NCI-H526 treated with DMSO at 0.1 percent for 48 hours (cell line): ENCODE measurements at places on chromosomes 6 and 20.

GRCh38 chr6:83083476-83083875 lies 16.0 kb downstream of the DOP1A start:
- no peak for DNase-seq

DNA sequence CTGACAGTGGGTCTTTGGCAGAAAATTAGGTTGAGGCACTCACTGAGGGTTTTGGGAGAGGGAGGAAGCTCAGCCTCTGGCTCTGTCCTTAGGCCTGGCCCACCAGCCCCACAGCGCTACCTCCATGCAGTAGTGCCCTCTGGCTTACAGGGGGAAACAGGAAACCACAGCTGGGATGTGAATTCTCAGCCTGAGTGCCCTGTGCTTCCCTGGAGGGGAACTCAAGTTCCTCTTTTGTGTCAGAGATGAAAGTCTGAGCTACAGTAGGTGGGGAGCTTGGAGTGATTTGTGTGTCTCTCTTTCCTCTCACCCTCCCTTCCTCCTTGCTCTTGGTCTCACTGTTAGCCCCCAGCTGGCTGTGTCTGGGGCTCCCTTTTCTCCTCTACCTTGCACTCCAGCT lies 48.2 kb upstream of the BLCAP start:
- no peak for DNase-seq

DNA sequence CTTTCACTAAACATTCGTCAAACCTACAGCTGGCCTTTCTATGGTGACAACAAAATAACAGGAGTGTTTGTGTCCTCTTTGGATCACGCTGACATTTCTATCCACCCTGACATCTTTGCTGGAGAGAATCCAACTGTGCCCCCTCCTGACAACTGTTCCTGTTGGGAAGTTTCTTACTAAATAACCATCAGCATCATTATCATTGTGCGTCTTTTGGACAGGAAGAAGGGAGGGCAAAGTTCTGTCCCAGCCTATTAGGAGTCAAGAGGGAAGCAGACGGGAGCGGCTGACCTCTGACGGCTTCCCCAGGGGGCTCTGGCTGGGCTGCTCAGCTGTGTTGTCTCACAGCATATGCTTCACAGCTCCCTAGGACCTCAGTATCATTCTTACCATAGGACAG lies 195.9 kb upstream of the SULF2 start:
- DNase-seq = no peak

DNA sequence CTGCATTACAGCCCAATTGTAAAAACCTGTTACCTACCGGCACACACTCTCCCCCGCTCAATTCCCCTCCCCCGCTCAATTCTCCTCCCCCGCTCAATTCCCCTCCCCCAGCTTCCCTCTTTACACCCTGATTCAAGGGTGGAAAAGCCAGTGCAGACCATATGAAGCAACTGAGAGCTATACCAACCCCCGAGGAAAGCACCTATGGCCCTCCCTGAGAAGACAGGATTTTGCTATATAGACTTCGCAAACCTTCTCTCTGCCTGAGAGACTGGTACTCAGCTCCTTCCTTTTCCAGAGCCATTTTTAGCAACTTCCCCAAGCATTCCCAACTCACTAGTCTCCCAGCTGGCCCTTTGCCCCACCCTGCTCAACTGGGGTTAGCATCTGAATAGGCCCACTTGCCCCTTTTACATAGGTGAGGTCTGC lies 7.6 kb downstream of the GNAS-AS1 start:
- no peak for DNase-seq

DNA sequence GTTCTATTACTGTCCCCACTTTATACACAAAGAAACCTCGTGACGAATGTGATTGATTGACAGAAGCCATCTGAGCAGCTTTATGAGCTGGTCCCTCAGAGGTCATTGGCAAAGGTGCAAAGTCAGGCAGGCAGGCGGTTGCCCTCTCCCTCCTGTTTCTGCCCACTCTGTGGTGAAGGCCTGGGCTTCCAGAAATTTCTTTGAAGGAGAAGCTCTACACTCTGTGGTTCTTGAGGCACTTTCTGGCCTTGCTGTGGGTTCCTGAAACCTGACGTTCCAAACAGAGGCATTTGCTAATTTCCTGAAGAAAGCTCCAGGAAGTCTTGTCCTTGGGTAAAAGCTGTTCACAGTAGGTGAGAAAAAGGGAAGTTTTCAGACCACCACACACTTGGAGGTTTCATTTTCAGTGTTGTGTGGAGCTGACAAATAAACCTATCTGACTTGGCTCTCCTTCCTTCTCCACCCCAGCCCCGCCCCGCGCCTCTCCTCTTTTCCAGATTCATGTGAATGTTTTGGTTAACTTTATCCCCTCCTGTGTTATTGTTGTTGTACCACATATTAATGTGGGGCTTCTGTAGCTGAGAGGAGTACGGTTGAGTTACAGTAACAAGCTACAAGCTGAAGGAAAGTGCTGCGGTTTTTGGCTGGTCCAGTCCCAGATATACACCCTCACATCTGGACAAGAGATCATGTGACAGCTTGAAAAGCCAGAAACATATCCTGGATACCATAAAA lies 274.1 kb downstream of the CLIC5 start:
- no peak for DNase-seq

- DNase-seq = no peak
These were observed 241.1 kb upstream of the TBX18 start for GRCh38 chr6:85005494-85005893.

DNA sequence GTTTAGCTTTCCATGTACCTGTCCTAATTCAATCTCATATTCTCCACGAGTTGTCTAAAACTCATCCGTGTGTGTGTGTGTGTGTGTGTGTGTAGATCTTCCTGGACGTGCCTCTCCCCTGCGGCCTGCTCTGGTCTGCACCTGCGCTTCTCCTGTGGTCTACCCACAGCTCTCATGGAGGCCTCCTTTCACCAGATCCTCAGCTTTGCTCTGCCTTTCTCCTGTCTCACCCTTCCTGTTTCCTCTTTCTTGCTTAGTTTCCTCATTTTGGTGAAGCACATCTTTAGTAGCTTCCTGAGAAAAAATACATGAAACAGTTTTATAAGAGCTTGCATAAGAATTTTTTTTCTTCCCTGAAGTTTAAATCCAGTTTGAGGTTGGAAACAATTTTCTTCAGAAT lies 18.1 kb downstream of the SLX4IP start:
- no peak for DNase-seq

DNA sequence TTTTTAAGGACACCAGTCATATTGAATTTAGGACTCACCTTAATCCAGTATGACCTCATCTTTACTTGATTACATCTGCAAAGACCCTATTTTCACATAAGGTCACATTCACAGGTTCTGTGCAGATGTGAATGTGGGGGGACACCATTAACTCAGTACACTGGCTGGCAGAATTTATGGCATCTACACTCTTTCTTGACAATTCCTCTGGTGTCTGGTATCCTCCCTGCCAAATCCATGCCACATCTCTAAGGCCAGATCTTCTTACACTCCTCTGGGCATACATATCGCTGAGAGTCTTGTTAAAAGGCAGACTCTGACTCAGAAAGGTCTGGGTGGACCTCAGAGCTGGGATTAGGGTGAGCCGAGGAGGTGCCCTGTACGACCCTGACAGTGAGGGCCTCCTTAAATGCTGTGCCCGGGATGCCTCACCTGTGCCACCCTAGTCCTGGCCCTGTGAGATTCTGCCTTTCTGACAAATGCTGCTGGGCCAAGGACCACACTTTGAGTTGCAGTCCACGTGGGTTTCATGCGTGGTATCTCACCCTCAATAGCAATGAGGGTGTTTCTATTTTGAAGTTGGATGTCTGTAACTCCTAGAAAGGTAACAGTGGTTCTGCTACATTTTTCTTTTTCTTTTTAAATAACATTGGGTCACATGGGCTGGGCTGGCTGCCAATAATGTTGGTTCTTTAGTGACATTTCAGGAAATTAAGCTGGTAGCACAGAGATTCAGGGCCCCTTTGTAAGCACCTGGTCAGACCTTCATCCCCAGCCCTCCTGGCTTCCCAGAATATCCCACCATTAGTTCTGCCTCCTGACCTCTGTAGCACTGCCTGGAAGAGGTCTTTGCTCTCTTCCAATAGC lies 17.2 kb upstream of the LRRN4 start:
- DNase-seq = no peak

- DNase-seq = no peak
These were observed at the start of gene SLC24A3 for GRCh38 chr20:19212469-19212815. SLC24A3 (plus strand) TSS chr20:19212642.

GRCh38 chr6:129475477-129476247 lies 234.3 kb downstream of the ARHGAP18 start:
- DNase-seq = no peak
